T-helper 2 cell (primary cell): ENCODE measurements at places on chromosomes 2 and 18.
A peak's percentile ranks its signal among the peaks of the same experiment; 100 is the strongest.

DNA sequence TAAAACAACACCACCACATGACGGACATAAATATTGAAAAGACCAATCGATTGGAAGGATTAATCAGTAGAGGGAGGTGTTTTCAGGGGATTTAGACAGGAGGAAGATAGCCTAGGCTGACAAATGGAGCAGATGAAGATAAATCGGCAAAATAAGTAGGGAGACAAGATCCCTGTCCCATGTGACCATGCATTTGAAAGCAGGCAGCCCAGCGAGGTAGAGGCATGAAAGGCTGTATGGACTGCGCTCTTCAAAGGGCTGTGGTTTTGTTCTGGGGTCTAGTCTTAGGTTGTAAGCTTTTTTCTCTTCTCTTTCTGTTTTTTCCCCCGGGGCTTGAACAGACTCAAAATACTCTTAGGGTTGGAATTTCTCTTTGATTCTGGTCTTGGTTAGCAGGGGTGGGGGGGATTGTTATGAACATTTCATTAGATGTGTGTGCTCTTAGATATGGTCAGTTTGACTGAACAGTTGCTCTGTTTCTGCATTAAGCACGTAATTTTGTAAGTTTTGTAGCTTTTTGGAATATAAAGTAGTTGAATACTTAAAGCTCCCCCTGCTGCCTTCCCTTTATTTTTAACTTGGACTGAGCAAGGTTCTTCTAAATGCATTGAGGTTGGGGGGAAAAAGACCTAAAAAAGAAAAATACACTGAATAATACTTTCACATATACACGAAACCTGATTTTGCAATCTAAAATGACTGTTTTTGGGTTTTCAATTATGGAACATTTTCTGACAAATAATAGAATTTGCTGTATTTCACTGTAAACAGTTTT is 32.2 kb downstream of the ZNF532 start:
- no peak for DNase-seq

GRCh38 chr2:221410487-221410886 is 161.6 kb downstream of the EPHA4 start:
- DNase-seq, result no peak

DNA sequence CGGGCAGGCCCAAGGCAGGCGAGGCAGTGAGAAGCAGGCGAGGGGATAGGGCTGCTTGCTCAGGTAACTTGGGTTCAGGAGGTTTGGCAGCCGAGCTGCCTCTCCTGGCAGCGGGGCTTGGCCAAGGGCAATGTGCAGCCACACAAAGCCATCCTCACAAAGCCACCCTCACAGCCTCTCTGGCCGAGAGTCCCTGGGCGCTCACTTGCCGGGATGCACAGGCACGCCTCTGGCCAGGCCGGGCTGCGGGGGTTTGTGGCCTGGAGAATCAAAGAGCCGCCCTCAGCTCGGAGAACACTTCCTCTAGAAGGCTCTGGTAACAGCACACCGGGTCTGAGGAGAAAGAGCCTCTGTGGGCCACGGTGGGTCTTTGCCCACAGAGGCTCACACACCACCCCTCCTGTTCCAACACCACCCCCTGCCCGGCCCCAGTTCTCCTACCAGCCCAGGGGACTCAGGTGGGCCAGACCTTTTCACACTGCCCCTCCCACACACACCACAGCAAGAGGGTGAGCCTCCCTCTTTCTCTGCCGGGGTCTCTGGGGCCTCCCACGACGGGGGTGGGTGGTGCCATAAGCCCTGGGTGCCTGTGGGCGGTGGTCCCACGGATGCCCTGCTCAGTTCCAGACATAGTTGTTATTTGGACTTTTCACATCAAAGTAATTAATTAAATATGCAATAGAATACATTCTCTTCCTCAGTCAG is 186.9 kb downstream of the ZFP36L2 start:
- DNase-seq, result no peak

DNA sequence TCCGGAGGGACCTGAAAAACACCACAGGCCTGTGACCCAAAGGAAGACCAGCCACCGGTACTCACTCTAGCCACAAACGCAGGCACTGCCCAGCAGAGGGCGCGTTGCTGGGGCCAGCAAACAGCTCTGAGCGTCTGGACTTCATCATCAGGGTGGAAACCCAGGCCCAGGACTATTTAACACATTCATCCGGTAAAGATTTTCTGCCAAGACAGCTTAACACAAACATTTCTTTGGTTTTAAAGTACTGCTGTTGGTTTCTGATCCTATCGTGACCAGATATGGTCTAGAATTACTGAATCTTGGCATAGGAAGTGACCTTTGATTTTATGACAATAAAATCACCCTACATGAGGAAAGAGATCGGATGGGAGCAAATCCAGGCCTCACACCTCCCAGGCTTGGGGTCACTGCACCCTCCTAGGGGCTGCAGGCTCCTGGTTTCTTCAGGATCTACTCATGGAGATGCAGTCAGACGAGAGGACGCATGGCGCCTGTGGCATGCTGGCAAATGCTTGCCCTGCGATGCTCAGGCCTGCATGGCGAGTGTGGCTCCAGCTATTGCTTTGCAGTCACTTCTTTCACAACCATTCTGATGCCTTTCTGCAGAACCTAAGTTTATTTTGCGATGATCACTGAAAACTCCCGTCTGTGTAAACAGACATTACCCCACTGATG is 130.4 kb downstream of the COL4A4 start:
- no peak for DNase-seq

DNA sequence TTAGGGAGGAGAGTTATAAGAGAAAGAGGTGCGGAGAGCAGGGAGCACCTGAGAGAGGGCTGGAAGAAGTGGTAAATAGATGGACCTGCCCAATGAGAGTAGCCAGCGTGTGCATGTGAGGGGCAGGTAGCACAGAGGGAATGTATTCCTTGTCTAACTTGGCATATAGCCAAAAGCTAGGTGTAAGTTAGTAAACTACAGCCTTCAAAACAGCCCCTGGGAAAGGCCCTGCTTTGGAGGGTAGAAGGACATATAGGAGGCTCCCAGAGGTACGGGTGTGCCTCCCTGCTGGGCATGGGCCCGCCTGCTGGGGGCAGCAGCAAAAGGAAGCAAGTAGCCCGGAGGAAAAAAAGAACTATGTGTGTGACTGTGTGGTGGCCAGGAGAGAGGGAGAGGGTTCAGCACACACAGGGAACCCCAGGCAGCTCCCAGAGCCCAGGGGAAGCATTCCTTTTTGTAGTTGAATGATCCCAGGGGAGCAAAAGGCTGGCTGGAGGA is 48.0 kb downstream of the TCF7L1 start:
- no peak for DNase-seq

DNA sequence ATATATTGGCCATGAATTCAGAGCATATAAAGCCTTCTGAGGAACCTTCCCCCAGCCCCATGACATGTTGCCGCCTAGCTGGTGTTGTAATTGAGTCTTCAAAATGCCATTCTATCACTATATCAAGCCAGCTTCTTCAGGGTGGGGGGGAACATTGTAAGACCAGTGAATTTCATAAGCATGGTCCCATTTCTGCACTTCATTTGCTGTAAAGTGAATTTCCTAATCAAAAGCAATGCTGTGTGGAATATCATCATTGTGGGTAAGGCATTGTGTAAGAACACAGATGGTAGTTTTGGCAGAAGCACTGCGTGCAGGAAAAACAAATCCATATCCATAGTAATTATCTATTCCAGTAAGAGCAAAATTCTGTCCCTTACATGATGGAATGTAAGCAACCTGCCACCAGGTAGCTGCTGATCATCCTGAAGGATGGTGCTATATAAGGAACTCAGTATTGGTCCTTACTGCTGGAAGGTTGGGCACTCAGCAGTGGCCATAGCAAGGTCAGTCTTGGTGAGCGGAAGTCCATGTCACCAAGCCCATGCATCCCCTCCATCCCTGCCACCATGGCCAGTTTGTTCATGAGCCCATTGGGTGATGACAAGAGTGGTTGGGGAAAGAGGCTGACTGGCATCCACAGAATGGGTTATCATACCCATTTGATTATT is 159.4 kb downstream of the COPS8 start:
- no peak for DNase-seq

- no peak for DNase-seq
Measured at GRCh38 chr2:12720278-12720620, 3.5 kb downstream of the TRIB2 start.

DNA sequence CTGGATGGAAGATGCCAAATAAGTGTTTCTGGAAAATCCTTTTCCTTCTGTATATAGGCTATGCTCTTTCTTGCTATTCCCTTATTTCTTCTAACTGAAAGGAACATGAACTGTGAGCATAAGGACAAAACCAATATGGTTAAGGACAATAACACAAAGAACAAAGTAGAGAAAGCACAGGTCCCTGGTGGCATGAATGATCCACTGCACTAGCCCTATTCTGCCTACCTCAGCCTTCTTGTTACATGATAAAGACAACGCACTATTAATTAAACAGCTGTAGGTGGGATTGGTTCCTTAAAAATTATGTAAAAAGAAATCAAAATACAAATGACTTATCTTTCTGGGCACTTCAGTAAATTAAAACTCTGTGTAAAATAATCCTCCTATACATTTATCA is 1.9 kb upstream of the WDR75 start:
- no peak for DNase-seq

DNA sequence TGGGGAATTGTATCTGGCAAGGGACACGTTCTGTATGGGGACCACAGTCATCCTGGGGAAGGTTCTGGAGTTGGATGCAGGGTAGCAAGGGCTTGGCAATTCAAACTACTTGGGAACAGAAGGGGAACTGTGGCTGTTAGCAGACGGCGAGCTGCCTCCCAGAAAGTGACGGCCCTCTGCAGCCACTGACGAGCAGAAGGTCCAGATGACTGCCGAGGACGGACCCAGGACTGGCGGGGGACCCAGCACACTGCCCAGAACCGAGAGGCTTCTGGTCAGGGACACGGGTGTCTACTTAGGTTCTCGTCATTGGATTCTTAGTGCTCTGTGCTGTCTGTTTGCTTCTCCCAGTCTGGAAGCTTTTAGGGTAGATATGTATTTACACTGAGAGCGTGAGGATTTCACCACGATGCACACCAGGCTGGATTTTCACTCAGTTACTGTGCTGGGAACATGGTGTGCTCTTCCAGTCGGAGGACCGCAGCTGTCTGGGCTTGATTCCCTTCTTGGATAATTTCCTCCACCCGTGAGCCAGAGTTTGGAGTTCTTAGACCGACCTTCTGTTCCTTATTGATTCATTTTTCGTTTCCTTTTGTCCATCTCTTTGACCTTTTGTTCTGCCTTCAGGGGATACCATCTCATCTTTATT is 13.4 kb downstream of the GPR35 start:
- no peak for DNase-seq

DNA sequence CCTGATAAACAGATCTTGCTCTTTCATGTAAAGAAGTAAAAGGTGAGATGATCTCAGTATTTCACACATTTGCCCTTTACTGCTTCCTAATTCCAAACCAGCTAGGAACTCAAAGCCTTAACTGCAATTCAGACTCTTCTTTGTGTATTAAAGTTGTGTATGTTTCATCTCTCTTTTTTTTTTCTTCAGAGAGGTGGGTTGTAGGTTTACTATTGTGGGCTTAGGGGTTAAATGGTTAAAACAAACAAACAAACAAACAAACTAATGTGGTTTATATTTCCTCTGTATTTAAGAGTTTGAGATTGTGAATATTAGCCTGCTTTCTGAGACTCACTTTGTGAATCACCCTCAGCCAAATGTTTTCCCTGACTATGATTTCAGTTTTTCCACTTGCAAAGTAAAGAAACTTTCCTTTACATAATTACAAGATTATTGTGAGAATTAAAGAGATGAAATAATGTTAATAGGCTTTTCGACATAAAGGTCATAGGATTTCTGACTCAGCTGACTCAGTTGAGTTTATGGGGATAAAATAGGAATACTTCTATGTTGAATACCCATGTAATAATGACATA is 2.8 kb downstream of the GULP1 start:
- no peak for DNase-seq

- DNase-seq, result no peak
Measured at GRCh38 chr2:3462493-3463104, 56.7 kb downstream of the ADI1 start.

- peak; percentile 94 for DNase-seq
Measured at GRCh38 chr2:65057391-65058052, 1.3 kb downstream of the CEP68 start.

GRCh38 chr2:159013103-159013502 is 44.7 kb downstream of the TANC1 start:
- no peak for DNase-seq

DNA sequence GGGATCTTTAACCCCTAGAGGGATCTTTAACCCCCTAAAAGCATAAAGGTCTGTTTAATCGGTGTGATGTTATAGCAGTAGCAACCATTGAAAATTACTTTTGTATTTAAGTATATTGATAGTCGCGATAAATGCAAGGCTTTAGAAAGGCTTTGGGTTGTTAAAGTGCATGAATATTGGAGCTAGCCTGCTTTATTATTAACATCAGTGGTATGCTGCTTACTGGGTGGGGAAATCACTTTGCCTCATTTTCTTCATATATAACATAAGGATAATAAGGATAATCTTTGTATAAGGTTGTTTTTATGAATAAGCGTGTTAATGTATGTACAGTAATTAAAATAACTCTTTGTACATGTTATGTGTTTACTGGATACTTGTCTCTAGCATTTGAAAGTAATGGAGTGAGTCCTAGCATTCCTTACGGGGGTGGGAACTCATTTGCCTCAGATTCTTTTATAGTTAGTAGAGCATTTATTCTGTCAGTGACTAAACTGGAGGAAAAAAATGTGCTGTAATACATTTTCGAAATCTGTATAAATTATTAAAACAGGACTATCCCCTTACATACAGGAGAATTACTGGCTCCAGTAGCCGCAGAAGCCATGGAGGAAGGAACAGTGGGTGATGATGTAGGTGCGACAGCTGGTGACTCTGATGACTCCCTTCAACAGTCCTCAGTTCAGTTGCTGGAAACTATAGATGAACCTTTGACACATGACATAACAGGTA is 122.2 kb downstream of the BIRC6 start:
- DNase-seq, result no peak

DNA sequence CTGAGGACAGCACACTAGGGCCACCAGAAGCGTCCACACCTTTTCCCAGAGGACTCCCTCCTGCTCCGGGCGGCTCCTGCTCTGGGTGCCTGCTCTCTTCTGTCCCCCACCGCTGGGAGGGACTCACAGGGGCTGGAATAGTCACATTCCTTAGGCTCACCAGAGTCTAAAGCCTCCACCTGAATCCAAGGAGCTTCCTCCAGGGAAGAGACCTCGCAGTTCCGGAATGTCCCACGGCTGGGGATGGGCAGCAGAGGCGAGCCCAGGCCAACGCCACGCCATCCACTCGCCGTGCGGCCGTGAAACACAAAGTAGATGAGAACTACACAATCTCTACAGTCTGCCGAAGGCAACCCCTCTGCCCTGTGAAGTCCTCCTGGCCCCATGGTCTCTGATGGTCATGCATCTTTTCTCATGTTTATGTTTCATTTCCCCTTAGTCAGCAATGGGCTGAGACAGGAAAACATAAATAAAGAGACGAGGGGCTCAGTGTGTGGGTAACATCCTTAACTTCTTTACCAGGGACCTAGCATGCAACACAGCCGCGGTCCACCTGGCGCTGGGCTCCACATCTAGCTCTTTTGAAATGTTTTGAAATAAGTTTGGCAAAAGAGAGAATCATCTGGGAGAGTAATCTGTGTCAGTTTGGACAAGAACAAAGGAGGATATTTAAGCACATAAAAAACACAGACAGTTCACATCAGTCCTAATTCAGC is 98.4 kb downstream of the PXDN start:
- DNase-seq, result no peak
